Activated naive CD8-positive, alpha-beta T cell treated with anti-CD3 and anti-CD28 coated beads, Interleukin-2, amount 10 ng/mL, durations not matched to agents 7 days and 5 days (primary cell): ENCODE measurements at places on chromosomes 5 and 9. TPM values are rescaled to one million over a fixed set of nuclear protein-coding genes. Genes with fewer than 3 reads are reported as not detected.

The TBCA gene
- total RNA-seq, result 156 TPM

GRCh38 chr9:113701774-113702755, 174.0 kb upstream of the ZNF618 start:
- no peak for DNase-seq
- H3K4me3 ChIP-seq, result no peak overlapping the region
- peaks cover 9% of the 10 kb centered on the region for H3K27me3 ChIP-seq
- no peak overlapping the region for H3K27ac ChIP-seq
- peaks cover 9% of the 10 kb centered on the region for H3K4me1 ChIP-seq

The CEL gene
- 2.3 TPM for total RNA-seq

DNA sequence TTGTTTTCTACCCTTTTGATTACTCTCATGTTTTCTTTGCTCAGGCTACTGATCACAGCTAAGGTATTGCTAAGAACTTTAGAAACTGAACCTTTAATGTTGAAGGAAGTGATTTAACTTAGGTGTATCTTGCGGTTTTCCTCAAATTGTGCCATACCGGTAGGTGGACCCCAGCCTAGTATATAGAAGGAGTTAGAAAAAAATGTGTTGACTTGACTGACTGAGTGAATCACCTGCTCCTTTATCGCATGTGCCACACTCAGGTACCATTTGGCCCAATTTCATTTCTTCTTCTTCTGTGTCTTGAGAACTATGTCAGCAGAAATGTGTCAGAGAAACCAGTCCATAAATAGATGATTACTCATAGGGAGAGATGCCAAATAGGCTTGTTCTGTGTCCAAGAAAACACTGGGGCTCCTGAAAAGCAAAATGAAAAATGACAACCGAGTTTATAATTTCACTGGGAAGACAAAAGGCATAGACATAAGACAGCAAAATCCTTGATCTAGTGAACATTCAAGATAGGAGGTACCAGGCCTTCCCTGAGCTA, 19.4 kb downstream of the PLPPR1 start:
- H3K27me3 ChIP-seq, result no peaks in the 10 kb centered on the region
- no peak overlapping the region for H3K4me3 ChIP-seq
- no peak for DNase-seq
- no peaks in the 10 kb centered on the region for H3K36me3 ChIP-seq

DNA sequence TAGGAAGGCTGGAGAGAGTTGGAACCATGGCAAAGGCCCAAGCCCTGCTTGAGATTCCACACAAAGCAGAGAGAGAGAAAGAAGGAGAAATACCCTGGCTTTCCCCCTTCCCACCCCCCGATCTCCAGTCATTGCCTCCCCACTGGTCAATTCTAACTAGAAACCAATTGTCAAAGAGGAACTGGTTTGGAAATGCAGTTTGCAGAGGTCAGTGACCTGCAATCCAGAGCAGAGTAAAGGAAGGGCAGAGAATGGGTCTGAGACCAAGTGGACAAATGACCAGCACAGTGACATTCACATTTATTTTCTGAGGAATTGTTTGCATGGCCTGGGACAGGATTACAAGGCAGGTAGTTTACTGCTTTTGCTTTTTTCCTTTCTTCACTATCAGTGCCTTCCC, 37.5 kb upstream of the ZFYVE16 start:
- peaks cover 21% of the 10 kb centered on the region for H3K27me3 ChIP-seq
- no peaks in the 10 kb centered on the region for H3K36me3 ChIP-seq
- H3K4me3 ChIP-seq, result no peak overlapping the region
- no peak for DNase-seq

DNA sequence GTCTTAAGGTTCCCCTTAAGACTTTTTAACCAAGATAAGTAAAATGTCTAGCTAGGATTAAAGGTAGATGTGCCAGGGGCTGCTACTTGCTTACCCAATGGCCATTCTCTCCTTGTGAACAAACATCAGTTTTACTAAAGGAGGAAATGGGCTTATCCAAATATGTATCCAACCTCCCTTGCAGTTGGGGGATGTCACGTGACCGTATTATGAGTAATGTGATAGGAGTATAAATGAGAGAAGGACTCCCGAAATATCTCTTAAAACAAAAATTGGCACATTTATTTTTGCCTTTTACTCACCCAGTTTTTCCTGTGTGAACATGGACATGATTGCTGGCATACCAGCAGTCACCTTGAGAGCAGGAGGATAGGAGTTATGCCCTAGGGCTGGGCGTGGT, 247.9 kb downstream of the NFIB start:
- H3K4me1 ChIP-seq, result no peaks in the 10 kb centered on the region
- no peak for DNase-seq
- no peak overlapping the region for H3K4me3 ChIP-seq
- no peak overlapping the region for H3K27ac ChIP-seq

DNA sequence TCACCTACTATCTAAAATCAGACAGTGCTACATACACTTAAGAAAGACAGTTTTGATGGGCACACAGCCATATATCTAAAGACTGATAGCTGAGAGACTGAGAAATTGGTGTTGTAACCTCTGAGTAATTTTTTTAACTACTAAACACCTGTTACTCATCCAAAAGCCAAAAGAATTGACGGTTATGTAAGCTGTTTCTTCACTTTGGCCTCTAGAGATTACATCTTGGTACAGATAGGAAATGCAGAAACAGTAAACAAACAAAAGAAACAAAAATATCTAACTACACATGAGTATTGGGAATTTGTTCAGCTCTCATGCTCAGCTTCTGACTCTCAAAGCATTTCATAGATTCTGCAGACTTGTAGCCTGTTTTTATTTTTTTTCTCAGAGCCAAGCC, 152.1 kb upstream of the GAS1 start:
- no peak overlapping the region for H3K4me3 ChIP-seq
- no peak for DNase-seq
- no peak overlapping the region for H3K27ac ChIP-seq
- no peaks in the 10 kb centered on the region for H3K36me3 ChIP-seq
- no peaks in the 10 kb centered on the region for H3K4me1 ChIP-seq

The IL3 gene
- total RNA-seq, result not detected

DNA sequence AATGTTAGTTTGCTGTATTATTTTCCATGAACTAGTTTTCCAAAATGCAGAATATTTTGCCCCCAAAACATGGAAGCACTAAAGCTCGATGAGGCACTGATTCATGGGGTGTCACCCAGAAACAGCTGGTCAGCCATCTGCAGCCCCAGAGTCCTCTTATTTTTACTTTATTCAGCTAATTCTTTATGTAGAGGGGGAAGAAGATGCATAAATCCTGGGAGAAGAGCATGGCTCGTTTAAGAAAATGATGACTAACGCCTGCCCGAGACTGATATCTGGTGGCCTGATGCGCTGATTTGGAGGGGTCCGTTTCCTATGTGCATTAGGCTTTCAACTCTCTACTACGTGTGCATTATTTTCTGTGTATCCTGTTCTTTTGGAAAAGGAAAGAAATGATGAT, 390.3 kb upstream of the MEF2C start:
- H3K4me3 ChIP-seq, result no peak overlapping the region
- no peaks in the 10 kb centered on the region for H3K4me1 ChIP-seq
- no peak for DNase-seq
- no peak overlapping the region for H3K27ac ChIP-seq
- no peaks in the 10 kb centered on the region for H3K27me3 ChIP-seq

The PCDHGA7 gene
- 0.28 TPM for total RNA-seq

The ARL14EPL gene
- not detected for total RNA-seq

The PNPLA7 gene
- total RNA-seq, result 7.0 TPM

- no peak overlapping the region for H3K4me3 ChIP-seq
- no peaks in the 10 kb centered on the region for H3K27me3 ChIP-seq
- no peak for DNase-seq
- H3K36me3 ChIP-seq, result peaks cover 36% of the 10 kb centered on the region
- peaks cover 6% of the 10 kb centered on the region for H3K4me1 ChIP-seq
- H3K27ac ChIP-seq, result no peak overlapping the region
Measured at GRCh38 chr9:91331849-91332248, 29.9 kb downstream of the AUH start.
